MM.1S (cell line): ENCODE measurements at places on chromosomes 12 and 14.

- no peak for DNase-seq
- H3K27ac ChIP-seq = no peak overlapping the region
- no peaks in the 10 kb centered on the region for H3K36me3 ChIP-seq
- no peaks in the 10 kb centered on the region for H3K27me3 ChIP-seq
- no peak overlapping the region for H3K4me3 ChIP-seq
- H3K4me1 ChIP-seq = no peaks in the 10 kb centered on the region
Observed at GRCh38 chr12:34392741-34393085, 370.4 kb downstream of the ALG10 start.

DNA sequence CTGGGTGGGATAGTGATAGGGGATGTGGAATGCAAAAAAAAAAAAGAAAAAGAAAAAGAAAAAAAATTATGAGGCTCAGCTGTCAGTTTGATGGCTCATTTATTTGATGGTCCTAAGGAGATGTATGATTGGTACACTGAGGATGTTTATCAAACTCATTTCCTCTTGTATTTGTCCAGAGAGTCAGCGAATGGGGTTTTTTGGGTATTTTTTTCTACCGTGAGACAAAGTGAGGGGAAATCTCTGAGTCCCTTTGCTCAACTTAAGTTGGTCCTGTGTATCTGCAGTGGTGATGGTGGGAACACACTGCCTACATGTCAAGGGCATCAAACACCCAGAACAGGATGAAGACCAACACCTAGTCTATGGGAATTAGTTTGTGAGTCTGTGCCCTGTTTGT is 176.9 kb upstream of the HIF1A start:
- H3K36me3 ChIP-seq = no peaks in the 10 kb centered on the region
- DNase-seq = no peak
- H3K4me1 ChIP-seq = no peaks in the 10 kb centered on the region
- H3K4me3 ChIP-seq = no peak overlapping the region

DNA sequence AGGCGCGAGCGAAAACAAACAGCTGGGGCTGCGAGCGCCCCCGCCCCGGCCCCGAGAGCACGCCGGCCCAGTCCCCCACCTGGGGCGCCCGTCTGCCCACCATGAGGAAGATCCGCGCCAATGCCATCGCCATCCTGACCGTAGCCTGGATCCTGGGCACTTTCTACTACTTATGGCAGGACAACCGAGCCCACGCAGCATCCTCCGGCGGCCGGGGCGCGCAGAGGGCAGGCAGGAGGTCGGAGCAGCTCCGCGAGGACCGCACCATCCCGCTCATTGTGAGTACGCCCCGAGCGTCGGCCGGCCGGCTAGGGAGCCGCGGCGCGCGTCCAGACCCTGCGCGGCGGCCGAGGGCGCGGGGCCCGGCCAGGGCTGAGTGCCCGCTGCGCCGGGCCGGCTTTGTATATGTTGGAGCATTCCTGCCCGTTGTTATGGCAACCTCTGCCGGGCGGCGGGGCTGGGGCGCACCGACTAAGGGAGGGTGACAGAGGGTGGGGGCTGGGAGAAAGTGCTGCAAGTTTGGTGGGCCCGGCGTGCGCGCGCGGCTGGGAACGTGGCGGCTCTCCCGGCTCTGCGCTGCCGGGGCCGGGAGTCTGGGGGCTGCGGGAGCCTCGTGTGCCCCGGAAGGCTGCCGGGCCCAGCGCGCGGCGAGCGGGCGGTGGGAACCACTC is 367 bp downstream of the GALNT16 start:
- H3K4me1 ChIP-seq = no peaks in the 10 kb centered on the region
- H3K4me3 ChIP-seq = peak overlapping the region; percentile 52
- H3K36me3 ChIP-seq = no peaks in the 10 kb centered on the region
- no peak overlapping the region for H3K27ac ChIP-seq
- no peaks in the 10 kb centered on the region for H3K27me3 ChIP-seq
- DNase-seq = no peak

DNA sequence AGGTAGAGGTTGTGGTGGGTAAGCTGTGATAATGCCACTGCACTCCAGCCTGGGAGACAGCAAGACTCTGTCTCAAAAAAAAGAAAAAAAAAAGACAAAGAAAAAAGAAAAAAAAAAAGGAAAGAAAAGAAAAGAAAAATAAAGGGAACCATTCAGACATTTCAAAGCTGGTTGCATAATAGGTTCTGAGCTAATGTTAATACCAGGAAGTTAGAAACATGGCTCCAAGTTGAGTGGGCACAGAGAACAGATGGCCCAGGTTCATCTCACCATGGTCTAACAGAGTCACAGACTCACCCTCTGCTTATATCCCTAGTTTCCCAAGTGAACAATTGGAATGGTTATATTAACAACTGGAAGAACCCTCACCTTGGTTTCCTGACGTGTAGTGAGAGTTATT is 17.4 kb upstream of the ZDHHC17 start:
- DNase-seq = no peak
- H3K27me3 ChIP-seq = no peaks in the 10 kb centered on the region
- H3K36me3 ChIP-seq = no peaks in the 10 kb centered on the region

DNA sequence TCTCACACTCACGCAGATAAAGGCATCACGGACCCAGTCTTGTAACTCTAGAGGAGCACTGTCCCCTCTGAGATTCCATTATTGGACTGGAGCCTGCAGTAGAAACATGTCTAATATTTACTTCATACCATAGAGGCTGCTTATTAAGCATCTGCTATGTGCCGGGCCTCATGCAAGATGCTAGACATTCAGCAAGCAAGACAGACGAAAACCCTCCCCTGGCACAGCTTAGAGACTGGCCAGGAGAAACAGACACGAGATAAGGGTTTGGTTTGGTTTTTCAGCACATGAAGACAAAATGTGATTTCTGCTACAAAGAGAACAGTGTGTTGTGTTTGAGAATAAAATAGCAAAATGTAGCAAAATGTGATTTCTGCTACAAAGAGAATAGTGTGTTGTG is 719.2 kb downstream of the MED13L start:
- no peak overlapping the region for H3K27ac ChIP-seq
- DNase-seq = no peak
- H3K36me3 ChIP-seq = no peaks in the 10 kb centered on the region
- H3K27me3 ChIP-seq = no peaks in the 10 kb centered on the region
- no peak overlapping the region for H3K4me3 ChIP-seq

DNA sequence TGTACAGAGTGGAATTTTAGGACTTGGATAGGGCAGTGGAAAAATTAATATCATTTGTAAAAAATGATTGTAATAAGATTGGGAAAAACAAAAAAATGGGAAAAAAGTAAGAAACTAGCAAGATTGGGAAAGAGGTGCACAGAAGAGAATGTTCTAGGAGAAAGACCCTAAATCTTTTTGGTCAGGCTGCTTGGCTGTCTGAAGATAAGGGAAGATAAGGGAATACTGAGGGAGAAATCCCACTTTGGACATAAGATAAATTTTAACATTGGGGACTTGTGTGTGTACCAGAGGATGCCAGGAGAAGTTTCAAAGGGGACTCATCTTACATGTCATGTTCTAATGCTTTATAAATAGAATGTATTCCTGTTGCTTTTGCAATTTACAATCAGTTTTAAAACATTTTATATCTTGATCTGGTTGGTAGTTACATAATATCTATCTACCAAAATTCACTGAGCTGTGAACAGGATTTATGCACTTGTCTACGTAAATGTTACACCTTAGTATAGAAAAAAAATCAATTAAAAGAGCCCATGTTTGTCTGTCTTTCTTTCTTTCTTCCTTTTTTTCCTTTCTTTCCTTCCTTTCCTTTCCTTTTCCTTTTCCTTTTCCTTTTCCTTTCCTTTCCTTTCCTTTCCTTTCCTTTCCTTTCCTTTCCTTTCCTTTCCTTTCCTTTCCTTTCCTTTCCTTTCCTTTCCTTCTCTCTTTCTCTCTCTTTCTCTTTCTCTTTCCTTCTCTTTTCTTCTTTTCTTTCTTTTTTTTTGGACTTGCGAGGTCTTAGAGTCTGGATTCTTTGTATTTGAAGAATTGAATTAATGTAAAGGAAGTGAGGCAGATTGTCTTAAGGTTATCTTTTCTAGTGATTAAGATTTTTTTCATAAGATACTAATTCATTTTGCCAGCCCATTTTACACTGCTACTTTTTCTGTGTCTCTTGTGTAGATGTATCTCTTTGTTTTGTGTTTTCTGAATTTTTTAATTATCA is 66.1 kb downstream of the KTN1 start:
- no peak overlapping the region for H3K27ac ChIP-seq
- H3K27me3 ChIP-seq = no peaks in the 10 kb centered on the region
- H3K4me1 ChIP-seq = peaks cover 9% of the 10 kb centered on the region; the same call in 1 of the 2 replicates
- no peak for DNase-seq
- H3K36me3 ChIP-seq = no peaks in the 10 kb centered on the region

DNA sequence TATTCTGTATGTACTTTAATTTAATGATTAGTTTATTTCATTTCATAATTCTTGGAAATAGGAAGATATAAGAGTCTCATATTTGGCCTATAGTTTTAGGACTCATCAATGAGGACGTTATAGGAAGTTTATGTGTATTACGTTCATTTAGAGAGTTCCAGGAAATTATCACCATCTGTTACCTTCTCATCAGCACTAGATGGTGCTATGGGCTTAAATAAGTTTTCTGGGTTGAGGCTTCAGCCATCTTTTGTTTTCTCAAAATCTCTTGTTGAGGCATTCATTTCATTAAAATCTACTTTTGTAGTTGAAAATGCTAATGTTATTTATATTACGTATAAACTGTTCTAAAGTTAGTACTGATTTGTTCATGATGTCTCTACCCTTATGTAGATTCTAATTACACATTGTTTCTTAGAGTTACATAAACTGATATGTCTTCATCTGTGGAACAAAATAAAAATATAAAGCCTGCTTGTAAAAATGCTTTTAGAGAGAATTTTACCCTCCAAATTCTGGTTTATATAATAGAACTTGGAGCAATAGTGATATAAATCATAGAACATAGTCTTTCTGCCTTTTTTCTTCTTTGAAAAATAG is 89.2 kb downstream of the CFAP54 start:
- no peaks in the 10 kb centered on the region for H3K36me3 ChIP-seq
- H3K27me3 ChIP-seq = no peaks in the 10 kb centered on the region
- no peak overlapping the region for H3K4me3 ChIP-seq
- H3K27ac ChIP-seq = no peak overlapping the region

DNA sequence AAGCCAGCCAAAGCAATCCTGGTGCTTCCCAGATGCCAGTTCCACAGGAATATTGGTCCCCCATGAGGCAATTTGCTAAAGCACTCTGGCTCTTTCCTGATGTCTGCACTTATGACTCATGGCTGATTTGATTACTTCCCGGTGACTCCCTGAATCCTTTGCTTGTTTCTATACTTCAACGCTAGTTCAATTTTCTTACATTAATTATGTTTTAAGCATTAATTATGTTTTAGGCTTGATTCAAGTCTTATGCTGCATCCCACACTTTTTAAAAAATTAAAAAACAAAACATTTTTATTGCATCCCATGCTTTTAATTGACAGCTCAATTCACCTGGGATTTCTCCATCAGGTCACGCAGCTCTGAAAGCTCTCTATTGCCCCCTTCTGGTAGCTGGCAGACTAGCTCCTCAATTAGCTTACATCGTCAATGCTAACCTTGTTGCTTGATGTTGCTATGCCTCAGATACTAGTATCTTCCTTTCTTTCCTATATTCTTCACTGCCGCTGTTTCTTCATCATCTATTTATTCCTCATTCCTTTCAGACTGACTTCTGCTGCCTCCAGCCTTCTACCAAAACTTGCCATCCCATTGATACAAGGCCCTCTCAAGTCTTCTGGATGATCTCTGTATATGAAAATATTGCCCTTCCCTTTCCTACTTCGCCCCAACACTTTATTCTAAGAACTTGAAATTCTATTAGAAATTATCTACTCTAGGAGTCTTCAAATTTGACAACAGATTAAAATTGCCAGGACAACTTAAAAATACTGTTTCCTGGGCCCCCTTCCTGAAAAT is 32.0 kb downstream of the TSHR start:
- H3K27ac ChIP-seq = no peak overlapping the region
- H3K4me3 ChIP-seq = no peak overlapping the region
- DNase-seq = peak; percentile 52
- no peaks in the 10 kb centered on the region for H3K36me3 ChIP-seq
- H3K27me3 ChIP-seq = no peaks in the 10 kb centered on the region

DNA sequence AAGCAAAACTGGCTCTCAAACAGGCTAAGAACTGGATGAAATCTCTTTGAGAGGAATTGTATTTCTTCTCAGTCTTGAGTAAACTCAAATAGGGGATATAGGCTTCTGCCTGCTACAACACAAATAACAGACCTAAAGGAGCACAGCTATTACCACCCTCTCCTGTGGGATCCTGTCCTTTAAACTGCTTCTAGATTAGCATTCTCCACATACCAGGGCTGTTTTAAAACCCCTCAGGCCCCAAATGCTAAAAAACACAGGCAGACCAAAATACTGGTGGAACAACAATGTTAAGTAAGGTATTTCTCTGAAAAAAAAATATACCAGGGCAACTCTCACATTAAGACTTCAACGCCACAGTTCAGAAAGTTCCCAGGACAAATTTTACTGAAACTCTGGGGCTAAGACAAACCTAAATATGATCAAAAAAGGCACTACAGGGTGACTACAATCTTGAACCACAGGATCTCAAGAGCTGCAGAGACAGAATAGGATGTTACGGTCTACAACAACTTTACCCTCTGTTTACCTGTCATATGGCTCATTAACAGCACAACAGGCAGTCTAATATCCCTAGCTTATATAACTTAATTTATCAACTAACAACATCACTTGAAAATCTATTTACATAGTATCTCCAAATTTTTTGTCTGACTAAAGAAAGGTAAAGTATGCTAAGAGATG is 7.2 kb downstream of the CPNE8 start:
- DNase-seq = no peak
- no peak overlapping the region for H3K4me3 ChIP-seq
- H3K36me3 ChIP-seq = no peaks in the 10 kb centered on the region
- H3K27me3 ChIP-seq = no peaks in the 10 kb centered on the region
- H3K27ac ChIP-seq = no peak overlapping the region

GRCh38 chr12:80704420-80704819 is 3.0 kb upstream of the MYF6 start:
- DNase-seq = no peak
- no peak overlapping the region for H3K4me3 ChIP-seq
- no peaks in the 10 kb centered on the region for H3K27me3 ChIP-seq
- H3K27ac ChIP-seq = no peak overlapping the region
- H3K36me3 ChIP-seq = no peaks in the 10 kb centered on the region

DNA sequence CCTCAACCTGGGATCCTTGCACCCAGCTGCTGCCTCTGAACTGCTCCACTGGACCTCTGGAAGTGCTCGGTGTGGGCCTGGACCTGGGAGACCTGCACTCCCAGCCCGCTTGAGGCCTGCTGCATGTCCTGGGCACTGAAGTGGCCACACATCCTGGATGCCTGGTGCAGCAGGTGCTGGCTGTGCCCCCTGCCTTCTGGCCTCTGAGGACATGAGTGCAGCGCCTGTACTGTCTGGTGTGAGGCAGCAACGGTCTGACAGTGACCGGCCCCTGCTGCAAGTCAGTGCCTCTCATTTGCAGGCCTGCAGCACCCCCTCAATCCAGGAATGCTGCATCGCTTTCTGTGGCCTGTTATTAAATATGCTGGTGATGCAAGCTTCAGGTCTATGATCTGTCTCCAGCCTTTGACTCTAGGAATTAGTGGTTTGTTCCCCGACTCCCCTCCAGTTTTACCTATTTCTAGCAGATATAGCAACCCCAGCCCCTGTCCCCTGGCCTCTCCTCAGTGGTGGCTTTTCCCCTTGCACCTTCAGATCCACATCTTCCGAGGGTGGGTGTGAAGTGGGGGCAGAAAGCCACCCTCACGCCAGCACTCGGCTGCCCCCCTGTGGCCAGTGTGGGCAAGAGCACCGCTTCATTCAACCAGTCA is 3.6 kb downstream of the SMIM41 start:
- no peaks in the 10 kb centered on the region for H3K36me3 ChIP-seq
- H3K27me3 ChIP-seq = peaks cover 10% of the 10 kb centered on the region; the same call in 1 of the 2 replicates
- H3K4me3 ChIP-seq = no peak overlapping the region
- peaks cover 18% of the 10 kb centered on the region for H3K4me1 ChIP-seq
